ENCODE measurements at places on chromosomes 16 and 17.

DNA sequence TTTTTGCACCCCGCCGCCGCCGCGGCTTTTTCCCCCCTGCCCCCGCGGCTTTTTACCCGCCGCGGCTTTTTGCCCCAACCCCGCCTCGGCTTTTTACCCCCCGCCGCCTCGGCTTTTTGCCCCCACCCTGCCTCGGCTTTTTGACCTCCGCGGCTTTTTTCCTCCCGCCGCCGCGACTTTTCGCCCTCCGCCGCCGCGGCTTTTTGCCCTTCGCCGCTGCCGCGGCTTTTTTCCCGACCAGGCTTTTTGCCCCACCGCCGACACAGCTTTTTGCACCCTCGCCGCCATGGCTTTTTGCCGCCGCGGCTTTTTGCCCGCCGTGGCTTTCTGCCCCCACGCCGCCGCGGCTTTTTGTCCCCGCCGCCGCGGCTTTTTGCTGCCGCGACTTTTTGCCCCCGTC, 137.0 kb upstream of the TP53TG3D start:
- DNase-seq: peak; percentile 5

DNA sequence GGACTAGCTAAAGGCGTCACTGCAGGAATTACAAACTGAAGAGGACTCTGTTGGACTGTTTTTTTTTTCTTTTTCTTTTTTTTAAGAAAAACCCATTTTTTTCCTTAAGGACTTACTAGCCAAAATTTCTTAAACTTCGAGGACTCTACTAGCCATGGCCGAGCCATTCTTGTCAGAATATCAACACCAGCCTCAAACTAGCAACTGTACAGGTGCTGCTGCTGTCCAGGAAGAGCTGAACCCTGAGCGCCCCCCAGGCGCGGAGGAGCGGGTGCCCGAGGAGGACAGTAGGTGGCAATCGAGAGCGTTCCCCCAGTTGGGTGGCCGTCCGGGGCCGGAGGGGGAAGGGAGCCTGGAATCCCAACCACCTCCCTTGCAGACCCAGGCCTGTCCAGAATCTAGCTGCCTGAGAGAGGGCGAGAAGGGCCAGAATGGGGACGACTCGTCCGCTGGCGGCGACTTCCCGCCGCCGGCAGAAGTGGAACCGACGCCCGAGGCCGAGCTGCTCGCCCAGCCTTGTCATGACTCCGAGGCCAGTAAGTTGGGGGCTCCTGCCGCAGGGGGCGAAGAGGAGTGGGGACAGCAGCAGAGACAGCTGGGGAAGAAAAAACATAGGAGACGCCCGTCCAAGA, 878 bp downstream of the HEXIM1 start:
- DNase-seq: peak; percentile 92

GRCh38 chr16:86667035-86667434, 88.7 kb downstream of the FOXL1 start:
- DNase-seq: no peak

GRCh38 chr16:47780213-47780875, 319.2 kb downstream of the PHKB start:
- peak; percentile 48 for DNase-seq

DNA sequence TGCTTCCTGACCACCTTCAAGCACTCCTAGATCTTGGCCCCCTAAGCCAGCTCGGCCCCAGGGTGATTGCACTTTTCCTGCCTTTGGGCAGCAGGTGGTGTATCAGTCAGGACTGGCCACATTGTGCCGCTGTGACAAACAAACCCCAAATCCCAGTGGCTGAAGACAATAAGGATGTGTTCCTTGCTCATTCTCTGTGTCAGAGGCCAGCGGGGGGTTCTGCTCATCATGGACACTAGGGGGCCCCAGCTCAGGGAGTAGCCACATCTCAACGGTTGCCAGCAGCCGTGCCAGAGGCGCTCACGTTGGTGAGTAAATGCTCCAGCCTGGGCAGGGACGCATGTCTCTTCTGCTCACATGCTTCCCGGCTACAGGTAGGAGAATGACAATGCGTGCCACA, 60.4 kb downstream of the ZDHHC7 start:
- peak; percentile 45 for DNase-seq

DNA sequence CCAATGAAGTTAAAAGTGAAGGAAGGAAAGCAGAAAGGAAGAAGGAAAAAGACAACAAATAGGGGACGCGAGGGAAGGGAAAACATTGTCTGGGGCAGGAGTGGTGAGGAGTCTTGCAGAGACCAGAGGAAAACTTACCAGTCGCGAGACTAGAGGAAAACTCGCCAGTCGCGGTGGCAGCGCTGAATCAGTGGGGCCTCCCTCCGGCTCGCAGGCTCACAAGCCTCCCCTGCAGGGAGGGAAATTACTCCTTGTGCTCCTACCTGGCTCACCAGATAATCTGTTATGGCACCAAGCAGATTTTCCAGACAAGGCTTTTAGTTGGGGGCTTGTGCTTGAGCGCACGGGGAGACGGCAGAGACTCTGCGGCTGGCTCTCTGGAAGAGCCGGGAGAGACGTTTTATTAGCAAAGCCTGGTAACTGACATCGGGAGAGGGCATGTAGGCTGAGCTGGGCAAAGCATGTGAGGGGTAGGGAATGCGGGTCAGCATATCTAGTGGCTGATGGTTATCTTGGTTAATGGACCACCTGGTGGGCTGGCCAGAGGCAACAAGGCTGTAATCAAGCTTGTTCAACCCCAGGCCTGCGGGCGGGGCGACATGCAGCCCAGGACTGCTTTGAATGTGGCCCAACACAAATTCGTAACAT, 37.1 kb downstream of the LCMT1 start:
- no peak for DNase-seq

GRCh38 chr17:74214484-74215341, 1.3 kb downstream of the TTYH2 start:
- peak; percentile 40 for DNase-seq

DNA sequence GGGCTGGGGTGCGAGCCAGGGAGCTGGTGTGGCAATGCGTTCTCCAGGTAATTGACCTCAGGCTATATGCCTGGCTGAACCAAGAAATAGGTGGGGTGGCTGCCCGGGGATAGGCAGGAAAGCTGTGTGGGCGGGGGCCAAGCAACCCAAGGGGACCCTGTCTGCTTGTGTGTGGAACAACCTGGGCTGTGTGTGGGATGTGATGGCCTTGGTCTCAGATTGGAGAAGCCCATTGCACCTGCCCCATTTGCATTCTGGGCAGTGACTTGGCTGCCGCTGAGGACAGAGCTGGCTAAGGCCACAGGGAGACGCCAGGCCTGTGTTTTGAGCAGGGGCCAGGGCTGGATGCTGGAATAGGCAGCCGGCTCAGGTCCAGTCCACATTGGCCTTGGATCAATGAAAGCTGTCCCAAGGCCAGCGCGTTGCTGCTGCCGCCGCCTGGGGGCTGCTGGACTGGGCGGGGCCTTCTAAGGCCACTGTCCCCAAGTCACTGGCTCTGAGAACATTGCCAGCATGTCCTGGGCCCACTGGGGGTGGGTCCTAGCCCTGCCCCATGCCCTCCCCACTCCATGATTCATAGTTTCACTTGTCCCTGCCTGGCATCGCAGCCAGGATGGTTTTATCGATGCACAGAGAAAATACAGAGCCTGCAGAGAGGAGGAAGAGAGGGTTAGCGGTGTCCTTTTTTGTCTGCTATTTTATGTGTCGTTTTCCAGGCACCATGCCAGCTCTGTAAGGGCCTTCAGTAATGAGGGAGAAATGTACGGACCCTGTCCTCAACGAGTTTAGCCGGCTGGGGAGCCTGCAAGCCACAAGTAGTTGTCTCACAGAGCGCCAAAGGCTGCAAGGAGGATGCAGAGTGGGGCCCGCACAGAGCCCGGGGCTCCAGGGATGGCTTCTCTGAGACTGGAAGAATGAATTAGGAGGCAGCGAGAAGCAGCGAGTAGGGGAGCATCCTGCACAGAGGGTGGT, 43.9 kb downstream of the NKD1 start:
- no peak for DNase-seq

DNA sequence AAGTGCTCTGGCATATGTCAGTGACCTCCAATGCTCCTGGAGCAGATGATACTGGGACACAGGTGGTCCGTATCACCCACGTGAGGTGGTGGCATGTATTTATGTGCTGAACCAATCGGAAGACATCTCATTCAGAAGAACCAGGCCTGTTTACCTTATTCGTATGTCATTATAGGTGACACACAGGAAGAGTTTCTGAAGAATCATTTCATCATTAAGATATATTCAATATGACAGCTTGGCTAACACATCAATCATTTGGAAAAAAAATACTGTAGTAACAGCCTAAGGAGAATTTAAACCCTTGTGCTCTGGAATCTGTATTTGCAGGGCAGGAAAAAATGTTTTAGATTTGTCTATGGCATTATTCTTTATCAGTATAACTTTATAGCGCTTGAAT, 44.6 kb downstream of the RBFOX1 start:
- no peak for DNase-seq

DNA sequence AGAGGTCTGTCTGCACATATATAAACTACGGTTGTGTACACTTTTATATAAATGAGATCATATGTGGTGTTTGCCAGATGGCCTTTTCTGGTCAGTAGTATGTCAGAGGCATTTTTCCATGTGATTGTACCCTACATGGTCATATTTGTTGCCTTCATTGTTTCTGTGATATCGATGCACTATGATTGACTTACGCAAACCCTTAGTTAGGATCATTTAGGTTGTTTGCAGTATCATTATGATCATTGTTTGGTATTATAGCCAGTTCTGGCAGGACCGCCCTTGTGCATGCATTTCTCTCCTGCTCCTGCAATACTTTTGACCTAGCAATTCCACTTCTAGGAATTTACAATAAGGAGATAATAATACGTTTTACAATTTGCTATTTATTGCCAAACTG, 169.1 kb downstream of the MSI2 start:
- DNase-seq: no peak

DNA sequence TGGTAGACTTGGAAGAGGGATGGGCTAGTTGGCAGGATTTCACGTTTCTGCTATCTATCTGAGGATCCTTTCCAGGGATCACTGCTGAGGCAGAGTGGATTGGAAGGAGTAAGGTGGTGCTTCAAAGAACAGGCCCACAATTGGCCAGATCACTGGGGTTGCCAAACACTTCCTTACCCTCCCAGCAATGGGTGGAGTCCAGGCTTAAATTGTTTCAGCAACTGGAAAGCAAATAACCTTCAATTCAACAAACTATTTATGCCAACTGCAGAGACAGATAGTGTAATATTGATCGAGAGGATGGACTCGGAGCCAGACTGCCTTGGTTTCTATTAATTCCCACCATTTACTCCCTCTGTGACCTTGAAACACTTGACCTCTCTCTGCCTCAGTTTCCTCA, 2.1 kb downstream of the ARRB2 start:
- no peak for DNase-seq

DNA sequence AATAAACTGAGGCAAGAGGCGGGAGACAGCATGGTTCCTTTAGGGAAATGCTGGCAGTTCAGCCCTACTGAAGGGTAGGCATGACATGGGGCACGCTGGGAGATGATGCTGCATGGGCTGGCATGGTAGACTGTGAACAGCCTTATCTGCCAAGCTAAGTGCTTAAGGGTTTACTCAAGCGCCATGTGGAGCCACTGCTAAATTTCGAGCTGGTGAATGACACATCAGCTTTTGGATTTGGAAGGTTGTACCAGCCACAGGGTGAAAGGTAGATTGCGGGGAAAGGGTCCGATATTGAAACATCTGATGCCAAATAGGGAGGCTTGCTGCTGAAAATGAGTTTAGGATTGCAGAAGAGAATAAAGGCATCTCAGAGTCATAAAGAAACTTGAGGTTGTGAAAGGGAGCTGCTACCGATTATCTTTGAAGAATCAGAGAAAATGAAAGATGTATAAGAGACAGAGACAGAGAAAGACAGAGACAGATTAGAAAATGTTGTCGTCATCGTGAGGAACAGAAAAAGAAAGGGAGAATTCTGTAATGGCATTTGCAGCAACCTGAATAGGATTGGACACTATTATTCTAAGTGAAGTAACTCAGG, 16.3 kb downstream of the PIK3R5 start:
- DNase-seq: no peak

DNA sequence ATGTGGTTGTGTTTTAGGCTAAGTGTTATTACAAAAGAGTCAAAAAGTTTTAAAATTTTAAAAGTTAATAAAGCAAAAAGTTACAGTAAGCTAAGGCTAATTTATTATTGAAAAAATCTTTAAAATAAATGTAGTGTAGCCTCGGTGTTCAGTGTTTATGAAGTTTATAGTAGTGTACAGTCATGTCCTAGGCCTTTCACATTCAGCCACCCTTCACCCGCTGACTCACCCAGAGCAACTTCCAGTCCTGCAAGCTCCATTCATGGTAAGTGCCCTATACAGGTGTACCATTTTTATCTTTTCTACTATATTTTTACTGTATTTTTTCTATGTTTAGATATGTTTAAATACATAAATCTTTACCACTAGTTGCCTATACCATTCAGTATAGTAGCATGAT, 98.5 kb upstream of the RPRML start:
- no peak for DNase-seq

Data from DMS53 (cell line).